Stimulated activated CD4-positive, alpha-beta T cell treated with anti-CD3 and anti-CD28 coated beads, Interleukin-1b, Interleukin-23, amount 100 ng/mL, for 4 hours (primary cell): ENCODE measurements at places on chromosomes 1 and 21.

DNA sequence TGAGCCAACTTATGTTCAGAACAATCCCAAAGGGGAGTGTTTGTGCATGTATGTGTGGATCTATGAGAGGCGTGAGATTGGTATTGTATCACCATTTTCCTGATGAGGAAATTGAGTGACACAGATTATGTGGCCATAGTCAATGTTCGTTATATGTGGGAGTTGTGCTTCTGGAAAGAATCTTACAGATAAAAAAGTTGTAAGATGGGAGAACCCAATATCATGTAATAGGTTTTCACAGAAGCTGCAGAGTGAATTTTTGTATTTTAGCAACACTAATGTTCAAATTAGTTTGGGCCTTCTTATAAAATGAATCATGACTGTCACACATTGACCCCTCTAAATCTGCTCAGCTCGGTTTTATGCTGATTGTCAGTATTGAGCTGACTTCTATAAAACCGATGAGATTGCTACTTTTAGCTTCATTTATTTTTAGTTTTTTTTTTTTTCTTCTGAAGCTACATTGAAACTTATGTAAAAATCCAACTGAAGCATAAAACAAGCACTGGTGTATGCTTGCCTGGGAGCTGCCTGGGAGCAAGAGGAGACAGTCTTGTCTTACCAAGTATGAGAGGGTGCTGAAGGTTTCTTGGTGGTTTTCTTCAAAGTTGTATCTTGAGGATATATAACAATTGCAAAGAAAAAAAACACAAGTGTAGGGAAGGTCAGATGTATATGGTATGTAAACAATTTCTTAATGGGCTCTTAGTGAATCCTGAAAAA lies 4.1 kb downstream of the RWDD3 start:
- DNase-seq = no peak

GRCh38 chr1:65493802-65494201 lies 73.3 kb downstream of the LEPR start:
- no peak for DNase-seq

GRCh38 chr21:43021756-43022600 lies 47.6 kb downstream of the PKNOX1 start:
- no peak for DNase-seq

DNA sequence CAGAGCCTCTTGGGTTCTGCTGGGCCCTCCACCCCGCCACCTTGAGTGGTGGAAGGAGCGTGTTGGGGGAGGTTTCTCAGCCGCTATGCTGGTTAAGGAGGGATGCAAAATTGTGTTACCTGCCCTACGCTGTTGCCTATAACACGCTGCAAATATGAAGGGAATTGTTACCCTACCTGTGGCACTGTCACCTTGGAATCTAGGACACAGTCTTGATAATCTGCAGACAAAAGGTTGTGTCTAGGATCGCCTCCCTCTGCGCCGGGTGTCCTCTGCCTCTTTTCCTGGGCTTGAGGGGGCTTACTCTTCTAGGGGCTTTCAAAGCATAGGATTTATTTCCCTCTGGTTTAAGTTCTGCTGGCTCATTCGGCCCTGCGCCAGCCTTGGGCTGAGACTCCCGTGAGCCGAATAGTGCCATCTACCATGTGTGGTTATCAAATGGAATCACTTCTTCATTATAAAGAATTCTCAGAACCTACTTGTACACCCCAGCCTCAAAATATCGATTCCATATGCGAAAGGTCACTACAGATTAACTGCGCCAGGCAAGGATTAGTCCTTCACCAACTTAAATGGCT lies 697 bp downstream of the SLC22A15 start:
- DNase-seq = no peak

- no peak for DNase-seq
Measured at GRCh38 chr1:176049582-176049981, 157.5 kb downstream of the COP1 start.

- DNase-seq = no peak
Measured at GRCh38 chr1:61585714-61586113, 139.2 kb downstream of the TM2D1 start.

DNA sequence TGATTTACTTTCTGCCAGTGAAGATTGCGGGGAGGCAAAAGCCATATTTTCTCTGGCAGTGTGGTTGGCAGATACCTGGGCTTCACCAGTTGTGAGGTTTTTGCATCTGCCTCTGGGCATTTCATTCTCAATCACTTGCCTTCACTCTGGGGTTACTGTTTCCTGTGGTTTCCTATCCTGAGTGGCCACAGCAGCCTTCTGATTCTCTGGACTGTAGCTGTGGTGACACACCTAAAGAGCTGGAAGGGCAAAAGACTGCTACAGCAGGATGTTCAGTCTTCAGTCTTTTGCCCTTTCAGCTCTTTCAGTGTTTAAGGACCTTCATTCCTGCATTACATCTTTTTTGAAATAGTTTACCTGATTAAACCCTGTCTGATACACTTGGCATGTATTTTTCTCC lies 50.5 kb upstream of the GPR52 start:
- DNase-seq = no peak

DNA sequence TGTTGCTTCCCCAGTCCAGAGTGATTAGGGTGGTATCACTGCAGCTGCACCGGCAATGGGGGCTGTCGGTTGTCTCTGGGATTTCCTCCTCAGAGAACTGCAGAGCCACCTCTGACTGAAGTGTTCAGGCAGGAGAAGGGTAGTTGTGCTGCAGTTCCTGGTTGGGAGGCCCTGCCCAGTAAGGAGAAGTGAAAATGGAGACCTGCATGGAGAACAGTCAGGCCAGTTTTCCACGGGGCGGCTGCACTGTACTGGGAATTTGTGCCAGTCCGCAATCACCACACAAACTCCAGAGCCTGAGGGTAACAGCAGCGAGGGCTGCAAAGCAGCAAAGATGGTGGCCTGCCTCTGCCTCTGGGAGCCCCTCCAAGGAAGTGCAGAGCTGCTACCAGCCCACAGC lies 58.1 kb upstream of the CCDC190 start:
- DNase-seq = no peak

GRCh38 chr1:192713921-192714320 lies 78.0 kb downstream of the RGS13 start:
- DNase-seq = no peak

- no peak for DNase-seq
Measured at GRCh38 chr1:204571128-204571527, 54.9 kb downstream of the MDM4 start.

GRCh38 chr1:206951318-206952100 lies 5.2 kb upstream of the PIGR start:
- DNase-seq = no peak

GRCh38 chr1:99557546-99558202 lies 88.2 kb upstream of the PALMD start:
- DNase-seq = no peak

GRCh38 chr1:228402641-228403025 lies 4.0 kb downstream of the TRIM11 start:
- DNase-seq = no peak

- no peak for DNase-seq
Measured at GRCh38 chr1:76012341-76013205, 62.0 kb upstream of the ST6GALNAC3 start.

DNA sequence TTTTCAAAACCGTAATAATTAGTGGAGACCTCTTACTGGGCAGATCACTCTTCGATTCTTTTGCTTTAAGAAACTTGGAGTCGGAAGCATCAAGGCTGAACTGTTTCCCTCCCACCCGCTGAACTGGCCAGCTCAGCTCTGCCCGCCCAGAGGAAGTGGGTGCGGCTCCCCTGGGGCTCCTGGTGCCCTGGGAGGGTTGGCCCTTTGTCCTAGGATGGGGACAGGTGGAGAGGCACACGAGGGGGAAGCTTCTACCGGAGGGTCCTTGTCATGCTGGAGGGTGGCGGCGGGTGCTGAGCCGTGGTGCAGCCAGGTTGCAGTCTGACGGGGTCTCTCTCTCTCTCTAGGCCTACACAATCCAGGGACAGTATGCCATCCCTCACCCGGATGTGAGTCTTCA lies 64.3 kb upstream of the COL6A1 start:
- DNase-seq = no peak

- DNase-seq = no peak
Measured at GRCh38 chr21:38600106-38600505, 101.8 kb upstream of the ERG start.

DNA sequence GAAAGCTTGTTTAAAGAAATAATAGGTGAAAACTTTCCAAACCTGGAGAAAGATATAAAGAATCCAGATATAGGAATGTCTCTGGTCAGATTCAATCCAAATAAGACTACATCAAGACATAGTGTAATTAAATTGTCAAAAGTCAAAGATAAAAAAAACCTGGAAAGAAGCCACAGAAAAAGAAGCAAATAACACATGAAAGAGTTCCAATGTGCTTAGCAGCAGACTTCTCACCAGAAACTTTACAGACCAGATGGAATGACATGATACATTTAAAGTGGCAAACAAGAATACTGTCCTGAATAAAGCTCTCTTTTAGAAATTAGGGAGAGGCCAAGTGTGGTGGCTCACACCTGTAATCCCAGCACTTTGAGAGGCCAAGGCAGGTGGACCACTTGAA lies 1039.9 kb downstream of the KCNT2 start:
- no peak for DNase-seq

GRCh38 chr1:47781171-47781959 lies 215.8 kb downstream of the TRABD2B start:
- no peak for DNase-seq

- no peak for DNase-seq
Measured at GRCh38 chr1:64203420-64203819, at the start of gene UBE2U. Gene UBE2U, plus strand, starts transcription at chr1:64203623. Its CDS starts 428 bp downstream, at chr1:64204051.

DNA sequence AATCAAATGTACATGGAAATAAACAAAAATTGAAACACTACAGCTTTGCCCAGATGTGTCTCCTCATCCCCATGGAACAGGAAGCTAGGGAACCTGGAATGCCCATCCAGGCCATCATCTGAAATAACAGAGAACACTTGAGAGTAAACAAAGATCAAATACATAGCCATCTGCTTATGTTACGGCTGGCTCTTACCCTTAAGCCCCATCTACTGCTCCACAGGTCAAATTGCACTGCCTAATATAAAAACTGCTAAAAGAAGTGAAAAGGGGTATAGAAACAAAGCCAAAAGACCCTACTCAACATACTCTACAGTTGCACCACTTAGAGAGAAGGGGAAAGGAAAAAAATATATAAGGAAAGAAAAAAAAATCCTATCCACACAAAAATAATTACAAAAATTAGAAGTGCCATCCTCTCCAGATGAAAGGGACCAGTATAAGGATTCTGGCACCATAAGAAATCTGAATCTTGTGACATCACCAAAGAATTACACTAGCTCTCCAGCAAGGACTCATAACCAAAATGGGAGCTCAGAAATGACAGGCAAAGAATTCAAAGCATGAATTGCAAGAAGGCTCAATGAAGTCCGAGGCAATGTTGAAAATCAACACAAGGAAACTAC lies 26.9 kb downstream of the OR6Y1 start:
- no peak for DNase-seq

- no peak for DNase-seq
Measured at GRCh38 chr1:3245344-3245743, 176.3 kb downstream of the PRDM16 start.

DNA sequence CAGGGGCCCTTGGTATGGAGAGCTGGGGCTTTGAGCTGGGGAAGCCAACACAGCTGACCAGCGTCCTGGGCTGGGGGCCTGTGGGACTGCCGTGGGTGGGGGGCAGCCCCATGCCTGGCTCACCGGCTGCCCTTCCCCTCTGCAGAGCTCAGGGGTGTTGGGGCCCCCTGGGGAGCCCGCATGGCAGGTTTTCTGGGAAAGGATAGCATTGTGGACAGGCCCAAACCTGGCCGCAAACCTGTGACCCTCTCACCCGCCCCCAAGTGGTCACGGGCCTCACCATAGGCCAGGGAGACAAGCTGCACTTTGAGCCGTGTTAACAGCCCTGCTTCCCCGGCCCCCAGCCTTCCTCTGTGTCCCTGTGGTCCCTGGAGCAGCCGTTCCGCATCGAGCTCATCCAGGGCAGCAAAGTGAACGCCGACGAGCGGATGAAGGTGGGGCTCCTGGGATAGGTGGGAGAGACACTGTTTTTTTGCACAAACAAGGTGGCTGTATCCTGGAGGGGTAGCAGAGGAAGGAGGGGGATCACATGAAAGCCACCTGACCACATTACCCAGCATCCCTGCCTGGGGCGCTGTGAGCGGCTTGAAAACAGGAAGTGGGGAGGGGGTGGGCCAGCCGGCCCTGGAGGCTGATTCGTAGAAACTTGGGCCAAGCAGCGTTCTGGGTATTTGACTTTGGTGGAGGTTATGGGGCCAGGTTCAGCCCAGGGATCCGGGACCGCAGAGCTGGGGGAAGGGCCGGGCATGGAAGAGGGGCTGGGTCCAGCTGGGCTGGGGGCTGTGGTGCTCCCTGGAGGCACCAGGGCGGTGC lies 65.9 kb downstream of the PIK3CD start:
- peak; percentile 54 for DNase-seq

GRCh38 chr1:222546548-222547259 lies 1.2 kb downstream of the HHIPL2 start:
- DNase-seq = no peak

- no peak for DNase-seq
Measured at GRCh38 chr21:42608446-42608845, 45.0 kb upstream of the PDE9A start.

DNA sequence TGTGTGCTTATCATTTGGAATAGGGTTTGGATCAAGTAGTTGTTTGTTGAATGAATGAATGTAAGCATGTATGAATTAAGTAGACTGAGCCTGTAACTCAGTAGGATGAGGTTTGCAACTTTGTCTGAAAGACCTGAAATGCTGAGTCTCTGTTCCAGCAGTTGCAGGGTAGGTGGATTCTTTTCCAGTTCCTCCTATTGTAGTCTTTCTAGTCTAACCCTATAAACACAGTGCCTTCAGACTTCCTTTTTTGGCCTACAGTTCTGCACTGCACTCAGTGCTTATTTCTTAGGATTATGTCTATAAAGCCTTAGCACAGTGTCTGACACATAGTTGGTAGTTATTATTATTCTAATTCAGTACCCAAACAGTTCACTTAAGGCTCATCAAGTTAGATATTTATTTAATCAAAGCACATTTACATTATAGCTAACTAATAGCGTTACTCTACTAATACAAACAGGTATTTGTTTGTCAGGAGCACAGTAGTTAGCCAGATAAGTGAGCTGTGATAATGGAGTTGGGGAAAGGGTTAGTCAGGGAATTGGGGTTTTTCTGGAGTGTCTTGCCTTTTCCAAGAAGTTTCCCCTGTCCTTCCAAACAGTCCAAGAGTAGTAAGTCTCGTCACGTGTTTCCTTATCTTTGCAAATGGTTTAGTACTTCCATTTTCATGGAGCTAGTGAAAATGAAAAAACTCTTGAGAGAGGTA lies 45.0 kb downstream of the ABCD3 start:
- no peak for DNase-seq

DNA sequence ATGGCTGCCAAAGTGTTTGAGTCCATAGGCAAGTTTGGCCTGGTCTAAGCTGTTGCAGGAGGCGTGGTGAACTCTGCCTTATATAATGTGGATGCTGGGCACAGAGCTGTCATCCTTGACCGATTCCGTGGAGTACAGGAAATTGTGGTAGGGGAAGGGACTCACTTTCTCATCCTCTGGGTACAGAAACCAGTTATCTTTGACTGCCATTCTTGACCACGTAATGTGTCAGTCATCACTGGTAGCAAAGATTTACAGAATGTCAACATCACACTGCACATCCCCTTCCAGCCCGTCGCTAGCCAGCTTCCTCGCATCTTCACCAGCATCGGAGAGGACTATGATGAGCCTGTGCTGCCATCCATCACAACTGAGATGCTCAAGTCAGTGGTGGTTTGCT lies 215.8 kb upstream of the JUN start:
- DNase-seq = no peak
